ENCODE measurements at places on chromosomes 7 and 10.

DNA sequence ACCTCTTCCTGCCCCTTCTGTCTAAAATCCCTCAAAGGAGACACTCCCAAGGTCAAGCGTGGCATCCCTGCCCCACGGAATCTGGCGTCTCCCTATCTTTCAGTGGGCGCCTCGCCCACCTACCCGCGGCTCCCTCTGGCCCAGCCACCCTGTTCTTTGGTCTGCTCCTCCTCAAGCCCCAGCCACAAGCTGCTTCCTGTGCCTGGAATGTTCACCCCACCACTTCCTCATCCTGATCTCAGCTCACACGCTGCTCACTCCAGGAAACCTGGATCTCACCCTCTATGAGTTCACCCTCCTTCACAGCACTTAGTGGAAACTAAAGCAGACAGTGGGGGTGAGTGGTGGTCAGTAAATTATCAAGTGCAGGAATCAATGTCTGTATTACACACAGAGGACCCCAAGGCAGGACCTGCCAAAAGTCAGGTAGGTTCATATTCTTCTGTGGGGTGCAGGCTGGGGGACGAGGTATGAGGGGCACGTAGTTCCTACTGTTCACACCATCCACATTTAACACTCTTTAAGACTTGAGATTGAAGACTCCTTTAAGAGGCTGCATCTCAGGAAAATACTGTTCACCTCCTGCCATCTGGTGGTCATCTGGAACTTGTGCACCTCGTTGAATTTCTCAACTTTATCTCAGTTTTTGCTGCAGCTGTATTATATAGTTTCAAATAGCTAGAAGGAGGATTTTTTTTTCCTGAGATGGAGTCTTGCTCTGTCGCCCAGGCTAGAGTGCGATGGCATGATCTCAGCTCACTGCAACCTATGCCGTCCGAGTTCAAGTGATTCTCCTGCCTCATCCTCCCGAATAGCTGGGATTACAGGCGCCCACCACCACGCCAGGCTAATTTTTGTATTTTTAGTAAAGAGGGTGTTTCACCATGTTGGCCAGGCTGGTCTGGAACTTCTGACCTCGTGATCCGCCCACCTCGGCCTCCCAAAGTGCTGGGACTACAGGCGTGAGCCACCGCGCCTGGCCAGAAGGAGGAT, 166.6 kb downstream of the ARHGAP21 start:
- no peak for DNase-seq

DNA sequence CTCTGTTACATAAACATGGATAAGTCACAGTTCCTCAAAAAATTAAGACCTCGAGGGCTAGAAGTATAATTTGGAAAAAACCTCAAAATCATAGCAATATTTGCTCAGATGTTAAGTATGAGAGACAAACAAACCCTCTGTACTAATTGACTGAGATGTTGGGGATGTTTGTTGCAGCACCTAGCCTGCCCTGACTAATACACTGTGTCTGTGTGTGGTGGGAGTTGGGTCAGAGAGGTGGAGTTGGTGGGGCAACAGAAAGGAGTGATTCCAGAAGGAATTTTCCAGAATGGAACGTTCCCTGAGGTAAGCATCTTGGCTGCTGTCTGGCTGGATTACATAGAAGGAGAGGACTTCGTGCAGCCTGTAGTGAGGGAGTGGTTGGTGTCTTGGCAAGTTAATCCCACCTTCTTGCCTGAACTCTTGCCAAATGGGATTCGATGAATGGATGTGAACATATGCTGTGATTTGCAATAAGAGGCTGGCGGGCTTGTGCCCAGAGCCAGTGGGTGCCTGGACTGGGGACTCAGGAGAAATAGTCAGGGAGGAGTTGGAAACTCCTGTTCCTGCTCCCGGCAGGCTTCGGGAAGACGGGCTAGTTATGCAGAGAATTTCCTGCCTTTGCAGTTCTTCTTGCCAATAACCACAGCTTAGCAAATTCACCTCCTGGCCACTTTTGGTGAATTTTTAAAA, 9.3 kb upstream of the FAM180A start:
- DNase-seq = no peak

DNA sequence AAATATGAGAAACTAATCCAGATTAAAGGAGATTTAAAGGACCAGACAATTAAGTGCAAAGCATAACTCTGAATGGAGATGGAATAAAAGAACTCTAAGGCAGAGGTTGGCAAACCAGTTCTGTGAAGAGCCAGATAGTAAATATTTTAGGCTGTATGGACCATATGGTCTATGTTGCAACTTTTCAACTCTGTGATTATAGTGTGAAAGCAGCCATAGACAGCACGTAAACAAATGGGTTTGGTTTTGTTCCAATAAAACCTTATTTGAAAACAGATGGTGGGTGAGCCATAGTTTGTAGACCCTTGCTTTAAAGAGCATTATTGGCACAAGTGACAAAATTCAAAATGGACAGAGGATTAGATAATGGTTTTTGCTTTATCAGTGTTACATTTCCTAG, 884.1 kb downstream of the CCSER2 start:
- DNase-seq = no peak

- DNase-seq = no peak
Measured at GRCh38 chr10:3931224-3931623, 146.2 kb upstream of the KLF6 start.

DNA sequence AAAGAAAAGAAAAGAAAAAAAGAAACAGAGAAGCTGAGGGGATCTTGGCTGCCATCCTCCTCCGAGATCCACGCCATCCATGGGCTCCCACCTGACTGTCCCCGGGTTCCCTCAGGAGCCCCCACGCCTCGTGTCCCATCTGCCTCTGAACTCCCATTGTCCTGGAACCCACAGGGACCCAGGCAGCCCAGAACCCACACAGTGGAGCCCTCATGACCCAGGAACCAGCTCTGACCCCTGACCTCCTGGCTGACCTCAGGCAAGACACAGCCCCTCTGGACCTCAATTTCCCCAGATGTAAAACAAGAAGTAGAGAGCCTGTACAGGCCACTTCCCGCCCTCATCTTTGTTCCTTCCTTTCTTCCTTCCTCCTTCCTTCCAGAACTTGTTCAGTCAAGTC, 40.4 kb downstream of the RASGEF1A start:
- no peak for DNase-seq

GRCh38 chr7:129843365-129843898, 109.3 kb downstream of the UBE2H start:
- no peak for DNase-seq

DNA sequence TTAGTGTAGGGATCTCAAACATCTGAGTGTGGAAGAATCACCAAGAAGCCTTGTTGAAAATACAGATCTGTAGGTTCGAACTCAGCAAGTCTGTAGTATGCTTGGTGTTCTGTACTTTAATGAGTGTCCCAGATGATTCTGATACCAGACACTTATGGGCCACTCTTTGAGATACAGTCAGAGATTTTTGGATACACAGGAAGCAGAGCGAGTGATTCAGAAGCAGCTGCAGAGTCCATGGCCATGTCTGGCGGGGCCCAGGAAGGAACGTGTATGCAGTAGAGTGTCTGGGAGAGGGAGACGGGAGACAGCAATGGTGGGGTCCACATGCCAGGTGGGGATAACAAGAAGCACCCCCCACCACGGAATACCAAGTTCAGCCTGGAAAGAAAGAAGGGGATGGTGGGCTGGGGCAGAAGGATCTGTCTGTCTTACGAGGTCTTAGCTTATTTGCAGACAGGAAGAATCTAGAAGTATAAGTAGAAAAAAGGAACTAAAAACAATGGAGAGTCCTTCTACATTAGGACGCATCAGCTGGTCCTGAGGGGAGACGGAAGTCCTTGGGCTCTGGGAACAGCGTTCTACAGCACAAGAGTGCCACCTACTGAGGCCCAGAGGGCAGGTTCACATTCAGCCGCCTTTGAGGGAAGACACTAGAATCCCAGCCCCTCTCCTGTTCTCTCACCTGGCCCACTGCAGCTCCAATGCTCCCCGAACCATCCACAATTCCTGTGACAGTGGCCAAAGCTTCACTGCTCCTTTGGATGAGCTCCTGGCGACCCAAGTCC, 55.4 kb downstream of the SLC37A3 start:
- no peak for DNase-seq

GRCh38 chr7:25308246-25308645, 80.0 kb upstream of the NPVF start:
- no peak for DNase-seq

GRCh38 chr7:123437447-123437995, 96.9 kb downstream of the IQUB start:
- no peak for DNase-seq

DNA sequence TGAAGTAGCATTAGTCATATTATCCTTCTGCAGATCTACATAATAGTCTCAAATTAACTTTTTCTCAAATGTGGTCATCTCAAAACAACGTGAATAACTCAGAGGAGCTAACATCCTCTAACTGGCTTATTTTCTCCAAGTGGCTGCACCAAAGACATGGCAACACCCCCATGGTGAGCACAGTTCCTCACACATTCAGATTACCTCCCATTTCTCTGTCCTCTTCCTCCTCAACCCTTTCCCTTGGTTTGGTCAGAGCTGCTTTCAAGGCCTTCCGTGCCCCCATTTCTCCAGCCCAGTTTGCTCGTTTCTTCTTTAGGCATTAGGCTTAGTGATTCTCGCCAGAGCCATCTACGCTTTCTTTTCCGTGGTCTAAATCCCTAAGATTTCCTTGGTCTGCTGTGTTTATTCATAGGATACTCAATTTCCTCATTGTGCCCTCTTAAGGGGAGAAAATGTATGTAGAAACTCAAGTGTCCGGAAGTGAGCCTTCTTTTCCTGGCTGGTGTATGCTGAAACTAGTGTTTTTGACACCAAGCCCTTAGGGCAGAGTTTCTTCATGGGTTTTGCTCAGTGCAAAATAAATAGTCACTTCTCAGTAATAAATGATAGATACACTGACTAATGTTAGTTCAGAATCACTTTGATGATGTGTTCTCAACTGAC, 2.6 kb downstream of the MET start:
- no peak for DNase-seq

GRCh38 chr10:124116771-124117510, 23.5 kb upstream of the CHST15 start:
- no peak for DNase-seq

DNA sequence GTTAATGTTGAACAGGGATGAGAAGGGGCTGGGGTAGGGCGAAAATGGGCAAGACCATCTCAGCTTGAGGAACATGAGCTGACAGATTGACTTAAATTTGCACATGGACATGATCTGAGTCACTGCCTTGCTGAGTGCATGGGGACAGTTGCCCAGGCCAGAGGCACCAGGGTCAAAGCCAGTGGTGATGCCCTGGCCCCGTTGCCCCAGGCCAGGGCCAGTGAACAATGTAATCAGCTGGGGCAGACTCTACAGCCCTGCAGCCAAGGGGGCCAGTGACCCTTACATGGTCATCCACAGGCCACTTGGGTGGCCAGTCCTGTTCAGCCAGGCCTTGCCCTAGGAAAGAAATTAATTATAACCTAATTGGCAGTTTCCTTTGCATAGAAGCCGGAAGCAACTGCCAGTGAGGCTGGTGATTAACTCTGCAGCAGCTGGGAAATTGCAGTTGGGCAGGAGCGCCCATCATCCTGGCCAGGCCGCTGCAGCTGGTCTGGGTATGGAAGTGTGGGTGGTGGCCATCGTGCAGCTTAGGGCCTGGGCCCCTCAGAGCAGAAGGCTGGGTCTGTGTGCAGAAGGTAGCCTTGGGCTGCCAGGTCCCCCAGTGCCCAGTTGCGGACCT, 9.6 kb downstream of the RET start:
- no peak for DNase-seq

- no peak for DNase-seq
Measured at GRCh38 chr7:131124001-131124629, 203.6 kb upstream of the MKLN1 start.

DNA sequence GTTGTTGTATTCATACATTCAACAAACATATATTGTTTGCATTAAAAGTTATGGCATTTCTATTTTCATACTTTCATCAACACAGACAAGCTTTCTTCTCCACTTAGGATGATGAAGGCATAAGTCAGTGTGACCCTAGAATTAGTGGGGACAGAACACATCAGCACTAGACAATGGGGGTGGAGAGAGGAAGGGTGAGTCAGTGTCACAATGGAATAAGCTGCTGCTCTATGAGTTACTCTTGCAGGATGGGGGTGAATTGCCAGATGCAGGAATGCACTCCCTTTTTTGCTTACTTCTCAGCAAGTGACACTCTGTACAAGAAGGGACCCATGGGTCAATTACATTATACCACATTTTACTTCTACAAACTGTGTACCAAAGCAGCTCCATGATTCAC, 74.0 kb downstream of the DGKI start:
- DNase-seq = no peak

GRCh38 chr7:50226145-50226544, 78.4 kb upstream of the IKZF1 start:
- DNase-seq = no peak

DNA sequence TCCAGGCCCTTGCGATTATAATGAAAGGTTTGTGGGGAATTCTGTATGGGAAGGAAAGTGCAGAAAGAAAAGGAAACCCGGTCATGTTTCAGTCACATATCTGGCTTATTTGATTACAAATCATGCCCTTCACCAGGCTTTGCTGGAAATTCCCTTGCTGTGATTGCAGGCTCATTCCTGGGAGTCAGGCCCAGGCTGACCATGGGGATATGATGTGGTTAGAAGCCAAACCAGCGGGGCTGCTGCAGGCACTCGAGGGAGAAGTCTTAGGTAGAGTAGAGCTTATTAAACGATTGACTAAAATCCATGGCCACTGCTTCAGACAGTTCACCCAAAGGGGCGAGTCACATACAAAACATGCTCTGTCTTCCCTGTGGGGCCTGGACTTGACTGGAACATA, 16.2 kb downstream of the PKD1L1 start:
- no peak for DNase-seq

DNA sequence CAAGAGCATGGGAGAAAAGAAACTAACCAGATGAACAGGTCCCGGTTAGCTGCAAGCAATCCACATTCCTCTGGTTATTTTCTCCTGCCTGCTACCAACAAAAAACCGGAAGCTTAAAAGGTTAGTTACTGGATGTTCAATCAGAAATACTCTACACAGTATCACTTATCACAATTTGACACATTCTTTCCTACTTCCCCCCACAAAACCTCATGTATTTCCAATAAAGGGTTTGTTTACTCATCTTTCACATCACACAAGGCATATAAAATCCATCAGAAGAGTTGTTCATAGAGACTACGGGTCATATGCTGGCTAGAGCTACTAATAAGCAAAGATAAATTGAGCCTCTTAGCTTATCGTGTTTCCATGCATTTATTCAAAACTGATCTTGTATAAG, 4.8 kb downstream of the SLC25A28 start:
- no peak for DNase-seq

DNA sequence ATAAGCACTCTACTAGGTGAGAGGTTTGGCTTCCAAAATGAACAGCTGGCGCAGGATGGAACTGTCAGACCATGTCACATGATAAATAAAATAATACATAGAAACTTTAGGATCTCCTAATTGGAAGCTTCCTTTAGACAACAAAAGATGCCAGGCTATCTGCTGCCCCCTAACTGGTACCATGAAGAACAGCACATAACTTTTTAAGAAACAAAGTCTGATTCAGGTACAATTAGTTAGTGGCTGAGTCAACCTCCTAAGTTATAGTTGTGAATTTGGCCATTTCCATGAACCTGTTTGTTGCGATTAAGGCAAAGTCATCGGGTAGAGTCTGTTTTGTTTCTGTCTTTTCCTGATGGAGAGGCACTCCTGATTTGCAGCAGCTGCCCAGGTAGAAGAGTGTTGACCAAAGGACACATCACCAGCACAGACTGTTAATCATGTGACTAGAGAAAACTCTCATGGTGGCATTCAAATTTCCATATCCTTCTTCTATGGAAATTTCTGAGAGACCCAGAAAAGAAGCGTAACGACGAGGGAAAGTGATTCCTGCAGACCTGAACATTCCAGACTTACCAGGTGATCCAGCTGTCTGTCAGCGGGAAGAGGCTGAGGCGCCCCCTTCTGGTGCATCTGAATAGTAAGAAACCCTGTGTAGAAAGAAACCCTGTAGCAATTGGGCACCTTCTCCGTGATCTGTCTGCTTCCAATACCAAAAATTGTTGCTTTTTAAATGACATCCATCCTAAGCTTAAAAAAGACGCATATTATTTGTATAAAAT, 8.6 kb upstream of the INHBA start:
- DNase-seq = no peak

Data from stimulated activated CD4-positive, alpha-beta T cell treated with anti-CD3 and anti-CD28 coated beads, Interleukin-12 subunit alpha, Interleukin-12 subunit beta, amount 100 ng/mL, for 24 hours (primary cell).